ENCODE measurements at places on chromosomes 7 and 10. TPM values are rescaled to one million over a fixed set of nuclear protein-coding genes. Genes with fewer than 3 reads are reported as not detected.
A peak's percentile ranks its signal among the peaks of the same experiment; 100 is the strongest.

DNA sequence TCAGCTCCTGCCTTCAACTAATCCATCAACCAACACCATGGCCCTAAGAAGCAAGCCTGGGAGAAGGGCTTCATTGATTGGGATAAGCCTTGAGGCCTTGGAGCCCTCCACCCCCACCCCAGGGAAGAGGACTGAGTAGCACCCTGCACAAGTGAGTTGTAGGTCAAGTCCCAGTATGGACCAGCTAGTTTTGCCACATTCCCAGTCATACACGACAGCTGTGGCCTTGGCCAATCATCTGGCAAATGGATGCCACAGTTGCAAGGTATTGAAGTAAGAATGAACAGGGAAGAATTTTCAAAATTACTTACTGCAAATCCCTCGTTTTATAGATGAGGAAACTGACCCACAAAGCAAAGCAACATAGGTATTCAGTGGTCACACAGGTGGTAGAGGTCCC lies 109.7 kb downstream of the STRA8 start:
- no peaks in the 10 kb centered on the region for H3K4me1 ChIP-seq
- H3K4me3 ChIP-seq, result no peak overlapping the region
- no peaks in the 10 kb centered on the region for H3K27me3 ChIP-seq
- H3K27ac ChIP-seq, result no peak overlapping the region

GRCh38 chr10:44946205-44946604 lies 13.4 kb upstream of the RASSF4 start:
- H3K27me3 ChIP-seq, result peaks cover 10% of the 10 kb centered on the region
- H3K4me1 ChIP-seq, result peaks cover 2% of the 10 kb centered on the region
- no peak overlapping the region for H3K4me3 ChIP-seq

- no peaks in the 10 kb centered on the region for H3K4me1 ChIP-seq
- no peaks in the 10 kb centered on the region for H3K36me3 ChIP-seq
- H3K27ac ChIP-seq, result no peak overlapping the region
- H3K27me3 ChIP-seq, result peaks cover 5% of the 10 kb centered on the region
- no peak for DNase-seq
- H3K4me3 ChIP-seq, result no peak overlapping the region
Observed at GRCh38 chr10:122258136-122259074, 12.7 kb upstream of the BTBD16 start.

DNA sequence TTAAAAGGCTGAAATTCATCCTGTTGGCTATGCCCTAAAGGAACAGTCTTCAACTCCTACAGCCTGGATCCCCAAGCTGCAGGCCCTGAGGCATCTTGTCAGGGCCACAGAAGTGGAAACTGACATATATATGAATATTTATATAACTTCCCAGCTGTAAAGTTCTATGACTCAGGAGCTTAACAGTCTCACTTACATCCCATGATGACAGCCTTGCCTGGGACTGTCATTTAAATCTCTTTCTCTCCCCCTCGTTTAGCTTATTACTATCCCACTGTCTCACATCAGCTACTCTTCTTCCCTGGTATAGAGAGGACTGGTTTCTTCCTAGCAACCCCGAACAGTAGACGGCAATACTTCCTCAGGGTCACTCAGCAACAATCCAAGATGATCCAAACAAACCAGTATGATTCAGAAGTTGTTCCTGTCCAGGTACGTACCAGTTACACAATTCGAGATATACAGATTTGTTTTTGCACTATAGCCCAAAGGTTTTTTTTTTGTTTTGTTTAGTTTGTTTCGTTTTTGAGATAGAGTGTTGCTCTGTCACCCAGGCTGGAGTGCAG lies 22.7 kb downstream of the KIAA1549 start:
- no peaks in the 10 kb centered on the region for H3K36me3 ChIP-seq
- peaks cover 3% of the 10 kb centered on the region for H3K27me3 ChIP-seq
- no peak for DNase-seq
- no peak overlapping the region for H3K27ac ChIP-seq

The CACNB2 gene
- total RNA-seq, result not detected

The GIMAP4 gene
- total RNA-seq, result 109 TPM

- H3K36me3 ChIP-seq, result peaks cover 5% of the 10 kb centered on the region
- H3K4me1 ChIP-seq, result peaks cover 78% of the 10 kb centered on the region
Observed at GRCh38 chr7:99137411-99138180, 6.3 kb downstream of the SMURF1 start.

GRCh38 chr7:7884855-7885254 lies 83.7 kb upstream of the GLCCI1 start:
- no peak overlapping the region for H3K4me3 ChIP-seq
- no peak for DNase-seq
- no peaks in the 10 kb centered on the region for H3K4me1 ChIP-seq
- H3K27me3 ChIP-seq, result no peaks in the 10 kb centered on the region
- no peak overlapping the region for H3K27ac ChIP-seq
- H3K36me3 ChIP-seq, result no peaks in the 10 kb centered on the region

The SPDYE8 gene
- total RNA-seq, result not detected

The GTF2IRD1 gene
- total RNA-seq, result 5.3 TPM

DNA sequence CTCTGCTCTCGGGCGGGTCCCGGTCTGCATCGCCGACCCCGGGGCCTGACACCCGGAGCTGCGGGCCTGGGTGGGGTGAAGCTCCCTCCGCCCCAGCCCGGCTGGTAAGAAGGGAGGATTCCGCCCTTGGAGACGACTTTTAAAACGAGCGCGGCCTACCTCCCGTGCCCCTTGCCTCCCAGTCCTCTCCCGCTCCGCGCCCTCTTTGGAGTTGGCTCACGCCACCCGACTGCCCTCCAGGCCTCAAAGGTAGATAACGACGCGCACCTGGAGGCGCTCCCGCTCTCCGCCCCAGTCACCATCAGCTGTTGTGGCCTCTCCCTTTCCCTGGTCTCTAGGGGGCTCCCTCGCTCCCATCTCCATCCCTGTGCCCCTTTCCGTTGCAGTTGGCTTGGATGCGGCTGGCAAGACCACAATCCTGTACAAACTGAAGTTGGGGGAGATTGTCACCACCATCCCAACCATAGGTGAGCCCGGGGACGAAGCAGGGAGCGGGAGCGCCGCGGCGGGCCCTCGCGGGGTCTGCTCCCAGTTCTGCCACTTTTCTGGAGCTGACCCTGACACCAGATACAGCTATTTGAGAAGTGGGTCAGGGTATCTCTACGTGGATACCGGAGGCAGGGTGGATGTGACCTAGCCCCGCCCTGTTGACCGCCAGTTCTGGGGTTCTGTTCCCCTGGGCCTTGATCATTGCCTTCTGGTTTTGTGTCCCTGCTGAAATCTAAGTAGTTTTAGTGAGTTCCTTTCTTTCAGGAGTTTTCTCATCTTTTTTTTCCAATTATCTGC lies 679 bp downstream of the ARF5 start:
- DNase-seq, result peak; percentile 54
- H3K4me3 ChIP-seq, result peak overlapping the region; percentile 90
- peak overlapping the region; percentile 93 for H3K27ac ChIP-seq
- H3K36me3 ChIP-seq, result peaks cover 24% of the 10 kb centered on the region
- H3K27me3 ChIP-seq, result no peaks in the 10 kb centered on the region

DNA sequence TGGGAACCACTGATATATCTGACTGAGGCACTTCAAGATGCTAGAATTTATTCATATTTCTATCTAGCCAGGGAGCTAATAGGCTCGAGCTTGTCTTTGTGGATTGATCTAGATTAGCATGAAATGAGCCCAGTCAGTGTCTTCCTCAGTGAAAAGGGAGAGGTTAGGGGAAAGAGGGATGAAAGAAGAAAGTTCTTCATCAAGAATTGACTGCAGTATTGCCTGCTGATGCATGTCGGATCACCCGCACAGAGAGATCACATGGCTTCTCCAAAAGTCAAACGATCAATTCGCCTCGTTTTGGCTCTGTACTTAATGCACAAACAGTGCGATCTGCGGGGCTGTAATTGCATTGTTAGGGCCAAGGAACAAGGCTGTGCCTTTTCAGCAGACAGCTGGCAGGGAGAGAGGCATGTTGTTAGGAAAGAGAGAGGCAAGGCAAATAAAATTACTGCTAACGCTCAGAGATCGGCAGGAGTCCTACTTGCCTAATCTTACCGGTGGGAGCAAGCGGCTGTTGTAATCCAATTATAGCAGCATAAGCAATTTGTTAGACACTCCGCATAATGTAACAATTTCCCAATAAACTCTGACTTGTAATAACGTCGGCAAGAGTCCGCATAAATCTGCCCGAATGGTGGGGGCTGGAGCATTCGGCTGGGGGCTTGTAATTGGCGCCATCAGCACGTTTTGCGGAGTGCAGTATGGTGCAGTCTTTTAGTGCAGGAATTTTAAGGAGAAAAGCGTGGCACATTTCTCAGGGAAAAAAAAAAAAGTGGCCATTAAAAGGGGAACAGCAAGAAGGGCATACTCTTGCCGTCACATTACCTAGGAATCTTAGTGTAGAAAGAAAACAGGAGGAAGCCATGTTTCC lies 102.1 kb downstream of the POLL start:
- peaks cover 2% of the 10 kb centered on the region for H3K4me1 ChIP-seq
- DNase-seq, result no peak
- H3K27me3 ChIP-seq, result no peaks in the 10 kb centered on the region
- no peak overlapping the region for H3K4me3 ChIP-seq
- no peak overlapping the region for H3K27ac ChIP-seq
- H3K36me3 ChIP-seq, result peaks cover 13% of the 10 kb centered on the region

- no peaks in the 10 kb centered on the region for H3K27me3 ChIP-seq
- H3K36me3 ChIP-seq, result no peaks in the 10 kb centered on the region
- no peak for DNase-seq
- no peak overlapping the region for H3K27ac ChIP-seq
Observed at GRCh38 chr7:33494474-33494873, 365.1 kb downstream of the BBS9 start.

DNA sequence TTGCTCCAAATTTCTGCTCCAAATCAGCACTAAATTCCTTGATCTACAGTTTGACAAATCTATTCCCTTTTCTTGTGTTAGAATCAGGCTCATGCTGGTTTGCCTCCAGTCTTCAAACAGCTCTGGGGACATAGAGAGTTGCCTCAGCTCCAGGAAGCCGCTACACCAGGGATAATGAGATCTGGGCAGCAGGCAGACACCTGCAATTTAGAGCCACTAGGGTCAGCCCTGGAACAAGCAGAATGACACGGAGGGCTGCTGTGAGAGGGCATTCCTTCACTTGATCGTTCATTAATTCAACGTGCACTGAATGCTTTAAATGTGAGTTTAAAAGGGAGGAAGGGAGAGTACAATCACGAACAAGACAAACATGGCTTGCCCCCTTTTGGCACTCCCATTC lies 3.7 kb upstream of the ELMO1 start:
- H3K36me3 ChIP-seq, result peaks cover 5% of the 10 kb centered on the region
- peaks cover 16% of the 10 kb centered on the region for H3K4me1 ChIP-seq
- DNase-seq, result no peak
- no peaks in the 10 kb centered on the region for H3K27me3 ChIP-seq

DNA sequence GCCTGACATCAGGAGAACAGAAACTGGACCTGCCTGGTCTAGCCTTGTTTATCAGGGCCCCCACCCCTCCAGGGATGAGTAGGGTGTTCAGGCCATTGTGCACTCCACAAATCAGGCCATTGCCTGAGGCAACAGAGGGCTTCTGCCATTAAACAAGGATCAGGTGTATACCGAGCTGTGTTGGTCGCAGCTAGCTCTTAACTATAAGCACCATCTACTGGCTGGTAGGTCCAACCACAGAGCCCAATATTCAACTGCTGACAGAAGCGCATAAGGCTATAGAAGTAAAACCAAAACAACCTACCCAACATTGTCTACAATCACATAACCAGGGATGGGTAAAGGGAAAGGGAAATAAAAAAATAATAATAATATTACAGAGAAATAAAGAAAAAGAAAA lies 451.7 kb upstream of the TEX47 start:
- H3K27me3 ChIP-seq, result no peaks in the 10 kb centered on the region
- no peak overlapping the region for H3K27ac ChIP-seq
- DNase-seq, result no peak
- H3K4me3 ChIP-seq, result no peak overlapping the region
- H3K4me1 ChIP-seq, result no peaks in the 10 kb centered on the region

- H3K36me3 ChIP-seq, result peaks cover 4% of the 10 kb centered on the region
- peaks cover 10% of the 10 kb centered on the region for H3K4me1 ChIP-seq
- H3K4me3 ChIP-seq, result no peak overlapping the region
- peak overlapping the region; percentile 69 for H3K27ac ChIP-seq
- H3K27me3 ChIP-seq, result no peaks in the 10 kb centered on the region
Observed at GRCh38 chr7:24778543-24779282, 21.4 kb upstream of the GSDME start.

- no peak overlapping the region for H3K4me3 ChIP-seq
- no peaks in the 10 kb centered on the region for H3K36me3 ChIP-seq
- H3K4me1 ChIP-seq, result no peaks in the 10 kb centered on the region
- peaks cover 3% of the 10 kb centered on the region for H3K27me3 ChIP-seq
- no peak overlapping the region for H3K27ac ChIP-seq
Observed at GRCh38 chr7:47373871-47374451, 207.9 kb downstream of the TNS3 start.

The AOC1 gene
- total RNA-seq, result not detected

GRCh38 chr7:77254429-77254828 lies 54.8 kb upstream of the FGL2 start:
- no peak overlapping the region for H3K4me3 ChIP-seq
- H3K27ac ChIP-seq, result no peak overlapping the region
- DNase-seq, result no peak

GRCh38 chr7:112414855-112415490 lies 35.3 kb upstream of the IFRD1 start:
- DNase-seq, result no peak
- no peak overlapping the region for H3K27ac ChIP-seq
- no peaks in the 10 kb centered on the region for H3K36me3 ChIP-seq
- H3K27me3 ChIP-seq, result peaks cover 6% of the 10 kb centered on the region
- no peak overlapping the region for H3K4me3 ChIP-seq

The MYL10 gene
- not detected for total RNA-seq
